ENCODE measurements at places on chromosomes 3 and 15.

GRCh38 chr3:65078748-65079147, 390.9 kb upstream of the ADAMTS9 start:
- DNase-seq: no peak

DNA sequence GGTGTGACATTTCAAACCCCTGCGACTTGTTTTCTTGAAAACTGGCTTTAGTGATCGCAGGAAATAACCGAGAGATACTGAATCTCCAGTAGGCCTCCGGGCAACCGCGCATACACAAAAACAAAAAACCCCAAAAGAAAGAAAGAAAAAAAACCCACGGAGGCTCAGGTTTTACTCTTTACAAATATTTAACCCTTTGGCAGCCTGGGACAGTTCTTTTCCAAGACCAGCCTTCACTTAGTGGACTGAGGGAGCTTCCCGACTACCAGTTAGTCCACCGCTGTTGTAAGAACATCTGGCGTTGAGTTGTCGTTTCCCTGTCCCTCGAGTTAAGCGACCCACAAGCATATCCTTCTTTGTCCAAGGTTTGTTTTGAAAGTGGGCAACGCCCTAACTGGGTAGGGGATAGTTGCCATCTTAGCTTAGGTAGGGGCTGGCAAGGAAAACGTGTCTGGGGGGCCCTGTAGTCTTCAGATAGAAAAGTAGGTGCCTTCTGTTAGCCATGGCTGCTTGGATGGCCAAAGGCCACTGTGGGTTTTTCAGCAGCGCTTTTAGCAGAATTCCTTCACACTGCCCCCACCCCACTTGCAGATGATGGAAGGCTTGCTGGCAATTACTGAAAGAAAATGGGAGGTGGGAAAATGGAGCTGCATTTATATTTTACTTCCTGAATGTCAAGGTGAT, 6.9 kb downstream of the ISL2 start:
- DNase-seq: no peak

- no peak for DNase-seq
Observed at GRCh38 chr3:134376786-134377426, 2.7 kb upstream of the AMOTL2 start.

DNA sequence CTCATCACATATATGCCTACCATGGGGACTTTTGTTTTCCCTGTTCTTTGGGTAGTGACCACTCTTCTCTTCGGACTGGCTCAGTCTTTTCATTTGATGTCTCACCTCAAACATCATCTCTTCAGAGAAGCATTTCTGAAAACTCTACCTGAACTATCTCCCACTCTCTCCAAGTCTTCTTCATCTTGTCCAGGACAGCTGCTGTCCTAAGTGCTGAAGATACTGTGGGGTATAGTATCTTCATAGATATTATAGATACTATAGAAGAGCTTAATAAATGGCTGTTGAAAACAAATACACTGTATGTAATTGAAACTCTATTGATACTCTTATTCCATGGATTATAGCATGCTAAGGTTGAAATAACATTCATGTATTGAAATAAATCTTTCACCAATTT, 672.3 kb downstream of the CADM2 start:
- no peak for DNase-seq

DNA sequence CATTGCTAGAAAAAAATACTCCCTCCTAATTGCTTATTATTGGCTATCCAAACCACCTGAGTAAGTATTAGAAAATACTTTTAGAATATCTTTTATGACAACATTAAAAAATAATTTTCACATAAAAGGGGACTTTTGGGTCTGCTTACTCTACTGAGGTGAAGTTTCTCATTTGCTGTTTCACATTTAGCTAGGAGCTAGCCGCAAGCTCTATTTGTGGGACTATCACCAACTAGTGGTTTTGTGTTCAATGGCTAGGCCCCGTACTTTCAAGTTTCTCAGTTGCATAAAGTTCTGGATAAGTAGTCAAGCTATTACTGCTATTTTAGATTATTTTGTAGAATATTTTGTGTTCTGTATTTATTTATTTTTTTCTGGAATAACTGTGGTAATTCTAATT, 244.2 kb upstream of the SLITRK3 start:
- DNase-seq: no peak

DNA sequence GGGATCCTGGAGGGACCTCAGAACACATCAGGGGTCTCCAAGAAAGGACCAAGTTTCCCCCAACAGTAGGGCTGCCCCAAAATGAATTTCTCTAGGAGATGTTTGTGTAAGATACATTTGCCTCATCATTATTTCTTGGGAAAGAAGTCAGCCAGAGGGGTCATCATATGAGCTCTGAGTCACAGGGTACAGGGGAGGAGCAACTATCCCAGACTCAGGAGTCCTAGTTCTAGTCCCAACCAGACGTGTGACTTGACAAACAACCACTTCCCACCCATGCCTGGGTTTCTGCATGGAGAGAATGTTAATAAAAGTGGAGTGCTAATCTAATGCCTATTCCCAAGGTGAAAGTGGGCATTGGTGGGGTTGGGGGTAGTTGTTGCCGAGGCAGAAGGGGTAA, 144.1 kb downstream of the ALDH1A2 start:
- DNase-seq: no peak

DNA sequence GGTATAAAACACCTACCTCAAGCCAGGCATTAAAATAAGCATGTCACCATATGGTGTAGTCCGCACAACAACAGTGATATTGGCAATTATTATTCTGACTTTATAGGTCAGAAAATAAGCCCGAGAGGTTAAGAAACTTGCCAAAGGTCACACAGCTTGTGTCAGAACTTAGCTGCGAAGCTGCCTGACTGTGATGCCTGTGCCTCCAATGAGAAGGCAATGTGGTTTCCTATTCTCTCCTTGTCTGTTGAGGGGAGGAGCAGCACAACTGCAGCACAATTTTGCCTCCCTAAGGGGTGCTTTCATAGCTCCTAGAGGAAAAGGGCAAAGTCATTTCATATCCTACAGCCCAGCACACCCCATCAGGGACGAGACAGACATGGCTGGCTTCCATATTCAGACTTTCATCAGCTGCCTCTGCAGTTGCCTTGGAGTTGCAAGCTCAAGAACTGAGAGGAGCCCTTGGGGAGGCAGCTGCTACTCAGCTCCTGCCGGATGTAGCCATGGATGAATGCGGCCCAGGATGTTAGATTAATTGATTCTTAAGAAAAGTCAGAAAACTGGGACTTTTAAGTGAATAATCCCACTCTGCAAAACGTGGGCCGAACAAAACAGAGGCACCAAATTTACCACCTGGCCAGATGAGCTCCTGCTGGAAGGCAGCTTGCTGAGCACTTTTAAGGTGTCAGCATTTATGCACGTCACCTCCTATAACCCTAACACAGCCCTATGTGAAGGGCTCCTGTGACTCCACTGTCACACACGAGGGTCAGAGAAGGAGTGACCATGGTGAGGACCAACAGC, 38.5 kb downstream of the MYO5C start:
- no peak for DNase-seq

- no peak for DNase-seq
Observed at GRCh38 chr3:65871305-65872141, 167.2 kb downstream of the MAGI1 start.

- DNase-seq: no peak
Observed at GRCh38 chr15:47473106-47473725, 244.1 kb upstream of the SEMA6D start.

DNA sequence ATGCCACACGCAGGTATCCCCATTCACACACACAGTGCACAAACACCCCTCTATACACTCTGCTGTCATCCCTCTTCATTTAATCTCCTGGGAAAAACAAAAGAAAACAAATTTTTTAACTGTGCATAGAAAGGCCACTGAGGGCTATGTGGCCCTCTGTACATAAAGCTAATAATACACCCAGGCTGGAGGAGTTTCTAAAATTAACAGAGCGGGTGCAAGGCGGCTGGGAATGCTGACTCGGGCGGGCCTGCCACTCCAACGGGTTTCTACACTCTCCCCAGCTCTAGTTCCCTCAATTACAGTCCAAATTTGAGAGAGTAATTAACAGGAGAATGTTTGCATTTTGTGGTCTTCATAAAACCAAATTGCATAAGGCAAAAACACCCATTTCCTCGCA, 23.1 kb downstream of the HCN4 start:
- DNase-seq: no peak

GRCh38 chr15:91578511-91578910, 275.0 kb upstream of the SLCO3A1 start:
- no peak for DNase-seq

GRCh38 chr3:28013864-28014473, 227.4 kb upstream of the CMC1 start:
- no peak for DNase-seq

DNA sequence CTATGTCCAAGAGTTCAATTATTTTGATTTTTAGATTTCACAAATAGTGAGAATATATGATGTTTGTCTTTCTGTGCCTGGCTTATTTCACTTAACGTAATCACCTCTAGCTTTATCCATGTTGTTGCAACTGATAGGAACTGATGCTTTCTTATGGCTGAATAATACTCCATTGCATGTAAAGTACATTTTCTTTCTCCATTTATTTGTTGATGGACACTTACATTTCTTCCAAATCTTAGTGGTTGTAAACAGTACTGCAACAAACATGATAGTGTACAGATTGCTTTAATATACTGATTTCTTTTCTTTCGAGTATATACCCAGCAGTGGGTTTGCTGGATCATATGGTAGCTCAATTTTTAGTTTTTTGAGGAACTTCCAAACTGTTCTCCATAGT, 600.6 kb upstream of the SEMA6D start:
- DNase-seq: no peak

GRCh38 chr3:147423537-147423797, 14.3 kb downstream of the ZIC1 start:
- no peak for DNase-seq

DNA sequence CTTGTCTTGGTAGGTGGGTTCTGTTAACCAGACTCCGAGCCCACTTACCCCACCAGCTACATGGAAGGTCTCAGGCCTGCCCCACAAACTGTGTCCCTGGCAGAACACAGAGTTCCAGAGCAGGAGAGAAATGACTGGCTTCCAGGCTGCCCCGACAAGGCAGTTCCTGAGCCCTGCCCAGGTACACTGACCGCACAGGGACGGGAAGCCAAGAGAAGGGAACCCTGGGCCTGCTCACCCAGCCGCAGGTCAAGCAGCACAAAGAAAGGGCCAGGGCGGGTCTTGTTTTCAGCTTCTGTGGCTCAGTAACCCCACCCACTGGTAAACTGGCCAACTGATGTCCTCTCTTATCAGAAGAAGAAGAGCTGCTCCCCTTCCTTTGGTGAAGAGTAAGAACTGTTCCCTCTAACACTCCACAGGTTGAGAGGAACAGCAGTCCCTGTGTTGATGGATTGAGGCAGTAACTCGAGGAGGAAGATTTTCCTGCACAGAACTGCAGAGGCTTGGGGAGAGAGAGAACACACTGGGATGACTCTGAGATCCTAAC, 68.4 kb downstream of the CRTC3 start:
- no peak for DNase-seq

GRCh38 chr15:89805241-89806209, 9.1 kb downstream of the ANPEP start:
- no peak for DNase-seq

DNA sequence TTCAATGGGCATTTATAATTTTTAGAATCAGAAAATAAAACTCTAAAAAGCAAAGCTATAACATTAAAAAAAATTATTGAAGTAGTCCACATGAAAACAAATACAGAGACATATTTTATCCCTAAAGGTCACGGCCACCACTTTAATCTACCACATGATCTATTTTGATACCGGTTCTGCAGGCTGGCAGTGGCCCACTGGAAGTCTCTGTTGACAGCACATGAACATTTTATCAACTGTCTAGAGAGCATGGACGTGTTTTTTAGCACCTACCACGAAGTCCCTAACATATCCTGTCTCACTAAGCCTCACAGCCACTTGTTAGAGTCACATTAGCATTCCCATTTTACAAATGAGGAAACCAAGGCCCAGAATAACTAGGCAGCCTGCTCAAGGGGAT, 1.8 kb upstream of the CPA3 start:
- DNase-seq: no peak

DNA sequence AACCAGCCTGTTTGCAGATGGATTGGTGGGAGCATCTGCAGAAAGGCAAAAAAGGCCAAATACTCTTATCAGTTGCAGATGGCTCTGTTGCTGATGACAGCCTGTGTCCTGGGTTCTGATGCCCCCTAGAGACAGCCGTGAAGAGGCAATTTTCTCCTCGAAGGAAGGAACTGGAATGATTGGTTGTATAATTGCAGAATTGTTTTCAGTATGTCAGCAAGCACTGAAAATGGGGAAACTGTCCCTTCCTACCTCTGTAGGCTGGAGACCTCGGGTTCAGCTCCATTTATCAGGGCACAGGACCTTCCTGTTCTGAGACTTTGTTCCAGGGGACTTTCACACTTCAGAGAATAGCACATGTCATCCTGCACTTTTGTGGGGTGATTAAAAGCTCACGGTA, 103.0 kb downstream of the PGPEP1L start:
- DNase-seq: peak; percentile 12

DNA sequence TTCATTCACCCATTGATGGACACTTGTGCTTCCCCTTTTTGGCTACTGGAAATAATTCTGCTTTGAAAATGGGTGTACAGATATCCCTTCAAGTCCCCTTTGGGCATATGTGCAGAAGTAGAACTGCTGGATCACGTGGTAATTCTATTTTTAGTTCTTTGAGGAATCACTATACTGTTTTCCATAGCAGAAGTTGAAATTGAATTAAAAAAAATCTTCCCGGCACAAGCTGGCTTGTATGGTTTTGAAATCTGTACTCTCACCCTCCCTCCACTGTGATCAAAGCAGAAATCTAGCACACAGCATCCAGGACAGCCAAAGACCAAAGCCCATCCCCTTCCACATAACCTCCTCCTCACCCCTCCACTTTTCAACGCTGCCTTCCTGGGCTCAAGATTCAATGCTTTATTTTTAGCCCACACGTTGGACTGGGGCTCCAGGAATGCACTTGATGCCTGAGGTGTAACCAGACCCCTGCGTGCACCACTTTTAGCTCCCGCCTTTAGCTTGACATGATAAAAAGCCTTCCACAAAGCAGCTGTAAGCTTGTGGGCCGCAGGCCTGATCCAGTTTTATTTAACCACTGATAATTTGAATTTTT, 29.9 kb downstream of the TMEM40 start:
- no peak for DNase-seq

GRCh38 chr3:153783741-153784480, 337.3 kb upstream of the ARHGEF26 start:
- no peak for DNase-seq

DNA sequence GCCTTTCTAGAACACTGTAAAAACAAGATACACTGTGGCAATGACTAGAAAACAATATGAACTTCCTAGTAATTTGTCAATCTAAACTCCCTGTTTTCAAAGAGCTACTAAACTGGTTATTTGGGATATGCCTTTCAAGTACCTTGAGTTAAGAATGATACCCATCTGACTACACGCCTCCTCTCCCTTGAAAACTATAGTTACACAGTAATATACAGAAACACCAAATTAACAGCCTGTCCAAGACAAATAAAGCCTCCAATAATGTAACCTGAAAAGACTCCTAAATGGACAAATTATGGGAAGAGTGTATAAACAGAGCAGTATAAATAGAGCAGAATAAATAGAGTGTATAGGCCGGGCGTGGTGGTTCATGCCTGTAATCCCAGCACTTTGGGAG, 70.1 kb downstream of the SMARCC1 start:
- DNase-seq: no peak

GRCh38 chr3:146249921-146250320, 984 bp downstream of the PLSCR4 start:
- DNase-seq: no peak

GRCh38 chr15:71601038-71601834, 209.1 kb upstream of the NR2E3 start:
- DNase-seq: no peak

- DNase-seq: no peak
Observed at GRCh38 chr3:103624271-103624670, 1189.5 kb downstream of the ZPLD1 start.
